ENCODE measurements at places on chromosomes 11 and 22.

GRCh38 chr22:33570110-33570509 lies 350.2 kb downstream of the LARGE1 start:
- DNase-seq, result no peak

DNA sequence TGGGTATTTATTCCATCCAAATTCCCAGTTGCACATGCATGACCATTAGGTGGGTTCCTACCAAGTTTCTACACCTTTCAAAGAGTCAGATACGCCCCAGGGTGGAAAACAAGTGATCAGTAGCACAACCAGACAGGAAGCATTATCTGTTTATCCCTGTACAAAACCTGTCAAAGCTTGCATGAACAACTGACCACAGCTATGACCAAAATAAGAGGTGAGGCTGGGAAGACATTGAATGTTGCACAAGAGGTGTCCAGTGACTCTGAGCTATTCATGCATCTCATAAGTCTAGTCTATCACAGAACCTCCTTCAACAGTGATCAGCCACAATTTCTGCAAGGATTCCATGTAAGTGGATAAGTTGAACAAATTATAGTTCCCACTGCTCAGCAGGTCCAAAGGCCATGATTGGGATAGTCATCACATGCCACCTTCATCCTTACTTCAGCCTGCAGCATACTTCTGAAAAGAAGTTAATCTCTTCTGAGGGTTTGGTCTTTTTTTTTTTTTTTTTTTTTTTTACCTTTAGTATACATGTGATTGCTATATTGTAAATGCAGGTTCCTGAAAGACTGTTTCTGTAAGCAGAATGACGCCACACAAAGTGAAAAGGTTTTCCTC lies 28.0 kb upstream of the TMEM45B start:
- DNase-seq, result no peak

DNA sequence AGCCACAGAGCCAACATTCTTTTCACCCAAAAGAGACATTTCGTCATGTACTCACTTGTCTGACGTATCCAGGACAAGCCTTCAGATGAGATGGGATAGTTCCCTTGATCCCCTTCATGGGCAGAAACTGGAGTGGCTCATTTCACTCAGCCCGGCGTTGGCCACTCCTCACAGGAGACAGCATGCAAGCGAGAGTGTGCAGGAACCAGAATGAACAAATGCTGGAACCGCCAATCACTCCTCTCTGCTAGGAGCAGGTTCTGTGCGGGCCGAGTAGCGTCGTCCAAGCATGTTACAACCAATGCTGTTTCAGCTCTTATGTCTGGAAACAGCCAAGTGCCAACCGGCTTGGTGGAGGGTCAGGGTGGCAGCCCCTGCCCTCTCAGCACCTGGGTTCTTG lies 56.7 kb upstream of the GNAZ start:
- no peak for DNase-seq

DNA sequence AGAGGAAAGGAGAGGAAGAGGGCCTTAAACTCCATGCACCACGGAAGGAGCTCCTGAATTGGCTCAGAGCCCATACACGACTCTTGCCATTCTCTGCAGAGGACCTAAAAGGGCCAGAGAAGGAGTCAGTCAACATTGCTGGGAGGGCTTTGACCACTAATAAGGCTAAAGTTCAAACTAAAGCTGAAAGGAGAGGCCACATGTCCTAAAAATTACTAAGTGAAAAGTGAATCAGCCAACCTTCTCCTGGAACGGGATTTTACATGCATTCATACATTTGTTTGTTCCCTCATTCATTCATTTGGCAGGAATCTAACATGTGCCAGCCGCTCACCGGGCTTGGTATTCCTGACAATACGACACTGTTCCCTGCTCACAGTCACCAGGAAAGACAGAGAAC lies 10.5 kb downstream of the CLMP start:
- DNase-seq, result no peak

DNA sequence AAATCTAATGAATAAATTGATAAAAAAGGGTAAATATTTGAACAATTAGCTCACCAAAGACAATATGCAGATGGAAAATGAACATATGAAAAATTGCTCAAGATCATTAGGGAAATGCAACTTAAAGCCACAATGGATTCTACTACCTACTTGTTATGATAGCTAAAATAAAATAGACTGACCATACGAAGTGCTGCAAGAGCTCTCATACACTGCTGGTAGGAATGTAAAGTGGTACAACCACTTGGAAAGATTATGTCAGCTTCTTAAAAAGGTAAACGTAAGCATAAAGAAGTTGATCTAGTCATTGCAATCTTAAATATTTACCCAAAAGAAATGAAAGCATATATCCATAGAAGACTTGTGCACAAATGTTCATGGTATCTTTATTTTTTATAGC lies 504.2 kb upstream of the ARHGAP42 start:
- DNase-seq, result no peak

Data from CD8-positive, alpha-beta T cell (primary cell).